GM19239 (cell line): ENCODE measurements at places on chromosomes 6 and 20.

DNA sequence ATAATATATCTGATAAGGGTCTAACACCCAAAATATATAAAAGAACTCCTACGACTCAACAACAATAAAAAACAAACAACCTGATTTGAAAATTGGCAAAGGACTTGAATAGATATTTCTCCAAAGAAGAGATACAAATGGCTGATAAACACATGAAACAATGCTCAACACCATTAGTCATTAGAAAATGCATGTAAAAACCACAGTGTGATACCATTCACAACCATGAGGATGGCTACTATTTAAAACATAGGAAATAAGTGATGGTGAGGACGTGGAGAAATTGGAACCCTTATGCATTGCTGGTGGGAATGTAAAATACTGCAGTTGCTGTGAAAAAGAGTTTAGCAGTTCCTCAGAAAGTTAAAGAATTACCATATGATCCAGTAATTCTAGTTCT, 41.4 kb downstream of the PTGIS start:
- DNase-seq: no peak

DNA sequence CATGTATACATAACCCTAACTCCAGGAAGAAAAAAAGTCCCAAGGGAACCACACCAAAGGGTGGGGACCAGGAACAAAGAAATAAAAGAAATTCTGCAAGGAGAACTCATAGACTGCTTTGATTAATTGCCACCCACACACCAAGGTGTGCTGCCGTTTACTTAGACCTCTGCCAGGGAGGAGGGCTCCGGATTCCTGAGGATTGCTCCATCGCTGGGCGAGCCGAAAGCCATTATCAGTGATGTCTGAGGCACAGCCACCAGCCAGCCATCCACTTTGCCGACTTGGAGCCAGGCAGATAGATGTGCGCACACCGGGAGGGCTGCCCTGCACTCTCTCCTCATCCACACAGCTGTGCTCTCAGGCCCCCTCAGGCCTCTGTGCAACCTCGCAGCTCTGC, 272.7 kb upstream of the FOXQ1 start:
- DNase-seq: no peak

DNA sequence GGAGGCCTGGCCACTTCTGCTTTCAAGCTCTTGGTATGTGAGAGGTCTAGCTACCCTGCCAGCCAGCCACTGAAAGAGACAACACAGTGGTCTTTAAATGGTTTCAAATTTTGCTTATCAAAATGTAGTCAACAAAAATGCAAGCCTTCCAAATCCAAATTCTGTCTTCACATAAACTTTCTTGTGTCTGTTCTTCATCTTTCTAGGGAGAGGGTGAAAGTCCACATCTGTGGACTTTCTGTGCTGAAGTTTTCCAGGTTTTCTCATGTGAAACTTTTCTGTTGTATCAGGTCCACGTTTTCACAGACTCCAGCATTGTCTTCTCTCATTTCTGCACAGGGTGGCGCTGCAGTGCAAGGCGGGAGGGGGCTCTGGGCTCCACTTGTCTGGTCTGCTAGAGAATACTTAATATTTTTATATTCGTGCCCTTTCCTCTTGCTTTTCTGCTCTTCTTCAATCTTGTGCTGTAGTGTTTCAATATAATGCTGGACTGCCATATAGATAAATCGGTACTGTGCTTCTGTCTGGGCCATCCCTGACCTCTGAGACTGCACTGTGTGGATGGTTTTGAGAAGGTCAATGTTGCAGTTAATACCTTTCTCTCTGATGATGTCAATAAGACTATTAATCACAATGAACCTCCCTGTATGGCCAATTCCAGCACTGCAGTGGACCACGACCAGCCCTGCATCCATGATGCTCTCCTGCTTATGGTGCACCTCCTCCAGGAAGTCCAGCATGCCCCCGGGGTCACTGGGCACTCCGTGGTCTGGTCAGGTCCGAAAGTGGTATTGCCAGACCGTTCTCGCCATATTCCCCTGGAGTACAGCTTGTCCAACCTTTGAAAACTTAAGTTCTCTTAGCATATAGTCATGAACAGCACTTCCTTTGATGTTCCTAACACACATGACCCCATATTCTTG, 161.6 kb upstream of the TNFAIP3 start:
- no peak for DNase-seq

DNA sequence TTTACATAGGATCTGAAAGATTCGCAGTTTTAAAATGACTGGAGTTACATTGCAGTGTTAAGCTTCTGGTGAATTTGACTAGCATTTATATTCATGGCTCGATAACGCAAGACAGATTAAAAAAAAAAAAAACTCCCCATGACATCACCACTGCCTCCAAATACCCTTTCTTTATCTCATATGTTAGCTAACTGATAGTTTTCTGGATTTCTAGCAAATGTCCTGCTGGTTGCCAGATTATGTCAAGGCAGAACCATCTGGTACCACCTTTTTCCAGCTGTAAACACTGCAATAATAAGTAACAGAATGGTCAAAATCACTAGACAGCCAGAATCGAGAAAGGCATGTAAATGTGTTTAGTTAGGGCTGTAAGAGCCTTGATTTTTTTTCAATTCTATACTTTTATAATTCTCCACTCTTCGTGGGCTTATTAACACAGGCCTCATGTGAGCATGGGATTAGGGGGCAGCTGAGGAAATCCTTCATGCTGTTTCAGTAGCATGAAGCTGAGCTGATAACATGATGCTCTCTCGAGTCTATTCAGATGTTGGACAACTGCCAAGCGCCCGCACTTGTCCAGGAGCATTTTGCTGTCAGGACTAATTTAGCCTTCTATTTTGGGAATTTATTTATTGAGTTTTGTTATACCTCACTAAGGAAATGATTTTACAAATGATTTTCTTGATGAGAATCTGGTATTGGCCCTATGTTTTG, 166.0 kb upstream of the SCGN start:
- no peak for DNase-seq

DNA sequence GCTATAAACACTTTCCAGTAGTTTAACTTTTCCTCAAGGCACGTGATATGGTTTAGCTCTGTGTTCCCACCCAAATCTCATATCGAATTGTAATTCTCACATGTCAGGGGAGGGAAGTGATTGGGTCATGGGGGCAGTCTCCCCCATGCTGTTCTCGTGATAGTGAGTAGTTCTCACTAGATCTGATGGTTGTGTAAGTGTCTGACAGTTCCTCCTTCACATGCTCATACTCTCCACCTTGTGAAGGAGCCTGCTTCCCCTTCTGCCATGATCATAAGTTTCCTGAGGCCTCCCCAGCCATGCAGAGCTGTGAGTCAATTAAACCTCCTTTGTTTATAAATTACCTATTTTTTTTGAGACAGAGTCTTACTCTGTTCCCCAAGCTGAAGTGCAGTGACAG, 127.9 kb downstream of the DTNBP1 start:
- no peak for DNase-seq

DNA sequence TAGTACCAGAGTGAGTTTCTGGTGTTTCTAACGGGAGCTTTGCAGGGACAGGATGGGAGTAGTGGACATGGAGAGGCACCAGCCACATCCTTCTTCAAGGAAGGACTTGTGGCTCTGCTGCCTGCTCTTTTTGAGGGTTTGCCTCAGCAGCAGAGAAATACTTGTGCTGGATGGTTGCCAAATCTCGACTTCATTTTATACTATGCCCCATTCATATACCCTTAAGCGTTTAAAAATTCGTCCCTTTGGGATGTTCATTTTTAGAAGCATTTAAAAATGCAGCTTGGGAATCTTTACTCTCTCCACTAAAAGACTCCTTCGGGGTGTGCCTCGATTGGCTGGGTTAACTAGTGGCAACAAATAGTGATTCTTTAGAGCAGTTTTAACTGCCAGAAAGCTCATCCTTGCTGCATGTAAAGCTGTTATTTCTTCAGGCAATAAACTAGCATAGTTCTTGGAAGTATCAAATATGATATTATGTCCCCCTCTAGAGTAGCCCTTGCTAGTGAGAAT, 126.5 kb upstream of the B3GAT2 start:
- no peak for DNase-seq

DNA sequence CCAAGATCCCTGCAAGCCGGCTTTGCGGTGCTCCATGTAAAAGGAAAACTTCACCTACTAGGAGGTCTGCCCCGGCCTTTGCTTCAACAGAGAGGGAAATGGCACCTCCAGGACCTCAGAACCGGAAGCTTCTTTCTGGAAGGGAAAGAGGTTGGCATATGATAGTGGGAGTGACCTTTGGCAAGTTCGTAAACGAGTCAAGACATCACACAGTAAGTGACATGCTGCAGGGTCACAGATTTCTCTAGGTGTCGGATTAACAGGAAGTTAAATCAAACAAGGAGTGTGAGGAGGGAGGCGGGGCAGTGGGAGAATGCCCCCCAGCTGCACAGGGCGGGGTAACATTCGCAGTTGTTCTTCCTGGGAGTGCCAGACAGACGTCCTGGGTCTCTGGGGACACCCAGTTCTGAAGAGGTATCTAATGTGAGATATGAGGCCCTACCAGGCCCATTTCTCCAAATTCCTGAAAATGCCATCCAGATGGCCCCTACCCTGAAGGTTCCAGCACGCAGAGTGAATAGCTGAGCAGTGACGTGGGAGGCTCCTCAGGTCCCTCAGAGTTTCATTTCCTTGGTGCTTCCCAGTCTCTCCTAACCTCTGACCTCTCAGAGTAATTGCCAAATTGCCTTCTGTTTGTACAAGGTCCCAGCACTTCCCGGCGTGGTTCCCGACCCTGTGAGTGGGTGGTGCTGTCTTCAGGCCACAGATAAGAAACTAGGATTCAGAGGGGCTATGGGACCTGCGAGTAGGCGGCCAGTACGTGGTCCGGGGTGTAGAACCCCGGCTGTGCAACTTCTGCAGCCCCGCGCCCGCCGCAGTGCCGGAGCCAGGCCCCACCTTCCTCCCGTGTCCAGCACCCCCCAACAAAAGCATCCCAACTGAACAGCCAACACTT, 1.9 kb downstream of the RRBP1 start:
- DNase-seq: no peak

DNA sequence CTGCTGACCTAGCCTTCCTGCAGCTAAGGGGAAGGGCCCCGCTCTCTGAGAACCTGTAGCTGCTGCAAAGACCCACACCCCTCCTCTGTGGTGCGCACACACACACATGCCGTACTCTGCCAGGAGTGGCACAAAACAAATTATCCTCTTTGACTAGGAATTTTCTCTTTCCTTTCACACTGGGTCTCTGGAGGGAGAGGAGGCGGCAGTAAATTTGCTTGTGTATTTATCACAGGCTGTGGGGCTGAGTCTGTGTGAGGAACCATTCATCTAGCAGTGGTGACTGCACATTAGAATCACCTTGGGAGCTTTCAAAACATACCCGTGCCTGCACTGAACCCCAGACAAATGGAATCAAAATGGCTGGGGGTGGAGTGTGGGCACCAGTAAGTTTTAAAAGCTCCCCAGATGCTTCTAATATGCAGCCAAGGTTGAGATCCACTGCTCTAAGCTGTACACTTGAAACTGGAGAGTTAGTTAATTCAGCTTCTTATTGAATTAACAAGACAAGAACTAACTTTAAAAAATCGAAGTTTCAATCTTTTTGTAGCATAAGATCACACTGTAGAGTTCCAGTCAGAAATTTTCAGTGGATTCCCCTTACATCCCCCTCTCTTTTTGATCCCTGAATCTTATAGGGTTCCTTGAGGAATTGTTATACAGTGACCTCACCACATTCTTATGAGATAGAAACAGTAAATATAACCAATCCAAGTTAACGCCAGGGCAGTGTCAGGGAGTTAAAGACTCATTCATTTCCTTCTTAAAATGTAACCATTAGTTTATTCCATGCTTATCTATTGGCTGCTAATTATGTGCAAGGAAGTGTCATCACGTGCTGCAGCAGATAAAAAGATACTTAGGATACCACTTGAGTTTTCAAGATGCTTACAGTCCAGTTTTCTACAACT, 29.8 kb upstream of the GMDS start:
- DNase-seq: no peak

GRCh38 chr6:6515691-6516607, 72.6 kb upstream of the LY86 start:
- DNase-seq: no peak

DNA sequence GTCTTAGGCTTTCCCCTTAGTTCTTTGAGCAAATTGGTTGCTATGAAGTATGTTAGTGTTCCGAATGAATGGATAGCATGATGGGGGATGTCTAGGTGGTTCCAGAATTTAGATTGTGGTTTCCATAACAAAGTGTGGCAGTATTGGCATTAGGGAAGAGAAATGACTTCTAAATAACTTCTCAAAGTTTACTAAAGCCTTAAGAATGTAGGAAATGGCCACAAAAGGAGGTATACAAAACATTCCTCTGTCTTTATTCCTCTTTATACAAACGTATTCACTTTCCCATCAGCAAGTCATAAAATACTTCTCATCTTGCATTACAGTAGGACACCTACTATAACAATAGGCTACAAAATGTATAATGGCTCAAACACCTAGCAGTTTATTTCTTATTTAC, 279.6 kb downstream of the ESR1 start:
- no peak for DNase-seq

GRCh38 chr6:160974304-160974771, 17.2 kb upstream of the MAP3K4 start:
- no peak for DNase-seq

DNA sequence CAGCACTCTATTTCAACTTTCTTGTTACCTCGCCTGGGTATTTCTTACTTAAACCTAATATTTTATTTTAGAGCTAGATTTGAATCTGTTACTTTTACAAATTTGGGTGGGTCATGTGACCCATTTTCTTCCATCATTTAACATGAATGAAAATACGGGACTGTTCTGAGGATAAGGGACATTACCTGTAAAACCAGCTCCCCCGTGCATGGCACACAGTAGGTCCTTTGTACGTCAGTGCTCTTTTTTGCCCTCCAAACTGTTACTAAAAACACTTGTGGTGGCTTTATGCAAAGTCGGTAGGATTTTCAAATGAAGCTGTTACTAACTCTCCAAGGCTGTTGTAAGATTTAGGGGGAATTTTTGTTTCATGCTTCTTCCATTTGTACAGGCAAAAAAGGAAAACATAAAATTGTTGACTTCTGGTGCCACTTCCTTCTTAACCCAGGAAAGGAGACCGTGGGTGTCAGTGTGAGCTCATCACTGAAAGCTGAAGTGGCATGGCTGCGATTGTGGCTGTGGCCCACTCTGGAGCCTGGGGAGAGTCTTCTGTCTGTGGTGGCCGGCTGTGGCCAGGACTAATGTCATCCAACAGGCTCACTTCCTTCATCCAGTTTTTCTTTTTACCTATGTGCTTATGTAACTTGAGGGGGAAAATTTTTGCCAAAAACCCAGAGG, 40.2 kb upstream of the PXDC1 start:
- no peak for DNase-seq
